Activated CD4-positive, CD25-positive, alpha-beta regulatory T cell treated with anti-CD3 and anti-CD28 coated beads, Interleukin-2, amount 50 U/mL, for 16 hours (primary cell): ENCODE measurements at places on chromosomes 16 and 17.

DNA sequence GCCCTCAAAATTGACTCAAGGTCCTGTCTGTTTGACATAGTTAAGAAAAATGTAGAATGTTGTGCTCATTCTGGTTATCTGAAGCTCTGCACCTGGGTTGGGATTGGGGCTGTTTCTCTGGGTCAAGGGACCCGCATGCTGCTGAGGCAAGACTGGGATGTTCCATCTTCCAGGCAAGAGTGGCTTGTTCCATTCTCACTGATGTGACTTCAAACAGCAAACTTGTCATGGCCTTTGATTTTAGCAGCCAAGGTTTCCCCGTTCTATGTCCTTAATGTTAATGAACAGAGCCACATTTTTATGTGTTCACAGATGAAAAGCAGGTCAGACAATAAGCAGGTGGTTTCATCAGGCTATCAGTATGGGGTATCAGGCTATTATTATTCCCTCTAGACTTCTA lies 25.7 kb downstream of the ST6GALNAC1 start:
- no peak for DNase-seq

DNA sequence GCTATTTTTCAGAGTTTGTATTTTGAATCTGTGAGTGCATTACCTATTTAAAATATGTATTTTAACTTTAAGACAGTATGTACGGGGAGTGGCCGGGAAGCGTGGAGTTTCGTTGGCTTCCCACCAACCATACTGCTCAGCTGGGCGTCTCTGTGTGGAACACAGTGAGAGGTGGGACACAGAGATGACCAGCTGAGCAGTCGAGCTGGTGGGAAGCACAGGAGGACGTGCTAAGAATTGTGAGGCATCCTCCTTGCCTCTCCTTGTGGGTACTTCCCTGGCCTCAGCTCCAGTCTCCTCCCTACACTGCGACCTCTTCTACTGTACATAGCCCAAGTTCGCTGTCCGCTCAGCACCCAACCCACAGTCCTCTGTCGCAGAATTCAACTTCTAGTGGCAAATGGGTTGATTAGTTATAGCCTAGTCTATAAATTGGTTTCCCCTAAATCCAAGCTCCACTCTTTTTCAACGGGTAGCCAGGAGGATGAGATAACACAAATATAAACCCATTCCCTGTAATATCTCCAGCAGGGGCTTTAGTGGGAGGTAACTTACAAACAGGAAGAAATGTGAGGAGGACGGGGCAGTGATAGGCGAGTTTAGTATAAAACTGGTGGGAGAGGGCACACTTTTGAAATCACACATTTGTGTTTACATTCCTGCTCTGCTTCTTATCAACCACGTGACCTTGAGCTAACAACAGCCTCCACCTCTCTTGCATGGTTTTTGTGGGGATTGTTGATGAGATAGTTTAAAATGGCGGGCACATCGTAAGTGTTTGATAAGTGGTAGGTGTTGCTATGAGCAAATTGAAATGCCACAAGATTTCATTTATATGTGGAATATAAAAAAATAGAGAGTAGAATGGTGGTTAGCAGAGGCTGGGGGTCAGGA lies 211.9 kb upstream of the HS3ST3A1 start:
- no peak for DNase-seq

DNA sequence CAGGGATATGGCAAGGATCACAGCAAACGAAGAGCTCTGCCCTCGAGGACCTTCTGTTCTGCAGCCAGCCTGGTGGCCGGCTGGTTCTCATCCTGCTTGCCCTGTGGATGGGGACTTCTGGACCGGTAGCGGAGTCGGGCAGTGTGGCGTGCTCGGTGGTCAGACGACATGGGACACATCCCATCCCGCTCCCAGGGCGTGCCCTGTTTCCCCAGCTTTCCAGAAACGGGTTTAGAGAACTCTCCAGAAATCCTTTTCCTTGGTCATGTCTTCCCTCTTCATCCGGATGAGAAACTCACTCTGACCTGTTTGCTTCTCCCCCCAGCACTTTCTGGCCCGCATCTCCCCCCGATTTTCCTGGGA lies 115.8 kb downstream of the OR1D5 start:
- DNase-seq: no peak

DNA sequence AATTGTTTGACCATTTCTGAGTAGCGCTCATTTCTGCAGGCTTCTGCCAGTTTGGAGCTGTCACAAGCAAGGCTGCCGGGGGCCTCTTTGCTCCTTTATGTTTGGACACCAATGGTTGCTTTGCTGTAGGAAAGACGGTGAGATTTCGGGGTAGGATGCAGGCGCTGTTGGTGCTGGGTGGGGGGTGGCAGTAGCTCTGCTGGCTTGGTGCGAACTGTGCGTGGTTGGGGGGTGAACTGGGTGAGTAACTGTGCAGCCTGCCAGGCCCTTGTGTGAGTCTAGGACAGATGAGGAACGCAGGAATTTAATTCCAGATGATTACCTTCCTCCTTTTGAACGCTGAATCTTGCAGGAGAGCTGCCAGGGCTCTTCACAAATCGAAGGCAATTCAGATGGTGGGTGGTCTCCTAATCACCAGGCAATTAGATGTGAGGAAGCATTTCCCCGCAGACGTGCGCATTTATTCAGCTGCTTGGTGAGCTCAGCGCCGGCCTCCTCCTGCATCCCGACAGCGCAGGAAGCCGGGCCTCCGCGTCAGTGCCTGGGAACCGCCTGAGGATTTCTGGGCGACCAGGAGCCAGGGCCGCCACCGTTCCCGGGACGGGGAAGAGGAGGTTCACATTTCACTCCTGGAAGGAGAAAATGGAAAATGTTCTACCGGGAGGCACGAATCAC lies 154.4 kb downstream of the FOXL1 start:
- DNase-seq: no peak

DNA sequence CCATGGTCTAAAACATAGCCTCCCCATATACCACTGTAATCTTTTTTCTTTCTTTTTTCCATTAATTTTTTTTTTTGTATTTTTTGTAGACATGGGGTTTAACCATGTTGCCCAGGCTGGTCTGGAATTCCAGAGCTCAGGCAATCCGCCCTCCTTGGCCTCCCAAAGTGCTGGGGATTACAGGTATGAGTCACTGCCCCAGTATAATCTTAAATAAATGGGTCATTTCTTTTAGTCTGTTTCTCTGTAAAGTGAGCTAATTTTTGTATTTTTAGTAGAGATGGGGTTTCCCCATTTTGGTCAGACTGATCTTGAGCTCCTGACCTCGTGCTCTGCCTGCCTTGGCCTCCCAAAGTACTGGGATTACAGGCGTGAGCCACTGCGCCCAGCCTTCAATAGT lies 5.7 kb upstream of the NME1 start:
- DNase-seq: no peak

GRCh38 chr16:88854306-88855111 lies 2.2 kb downstream of the GALNS start:
- no peak for DNase-seq

- DNase-seq: no peak
These were observed 559.8 kb downstream of the WWOX start for GRCh38 chr16:78659216-78659615.

GRCh38 chr16:64440421-64440831 lies 681.4 kb downstream of the CDH11 start:
- no peak for DNase-seq

GRCh38 chr16:52874042-52874441 lies 178.7 kb downstream of the CHD9NB start:
- DNase-seq: no peak

- DNase-seq: no peak
These were observed 56.0 kb upstream of the SMURF2 start for GRCh38 chr17:64718058-64718457.

DNA sequence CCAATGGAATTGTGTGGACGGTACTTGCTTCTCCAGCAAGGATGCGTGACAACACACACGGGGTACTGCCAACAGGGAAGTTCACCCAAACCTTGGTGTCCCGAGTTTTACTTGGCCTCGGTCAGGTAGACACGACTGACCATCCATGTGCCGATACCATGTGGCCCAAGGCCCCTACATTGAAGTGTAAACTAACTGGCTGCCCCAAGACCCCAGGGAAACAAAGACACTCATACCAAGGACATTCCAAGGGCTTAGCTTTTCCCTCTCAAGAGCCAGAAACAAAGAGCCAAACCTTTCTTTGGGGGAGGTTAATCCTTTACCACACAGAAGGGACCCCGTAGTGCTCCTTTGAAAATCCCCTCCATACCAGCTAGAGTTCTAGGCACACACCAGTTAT lies 215.9 kb upstream of the TNRC6C start:
- DNase-seq: no peak

DNA sequence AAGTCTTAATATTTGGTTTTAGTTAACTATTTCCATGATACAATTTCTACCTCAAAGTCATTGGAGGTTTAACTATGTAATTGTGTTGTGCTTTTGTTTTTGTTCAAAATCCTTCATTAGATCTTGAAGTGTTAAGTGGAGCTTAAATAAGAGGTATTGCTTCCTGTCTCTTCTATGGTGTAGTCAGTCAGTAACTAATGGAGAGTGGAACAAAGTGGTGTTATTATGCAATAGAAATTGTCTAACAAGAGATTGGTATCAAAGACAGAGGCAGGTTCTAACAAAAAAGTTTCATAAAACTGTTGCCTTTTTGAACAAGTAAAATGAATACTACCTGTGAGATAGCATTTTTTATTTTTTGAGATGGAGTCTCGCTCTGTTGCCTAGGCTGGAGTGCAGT lies 45.2 kb downstream of the GRB7 start:
- no peak for DNase-seq

- no peak for DNase-seq
These were observed 33.5 kb downstream of the KCNJ2 start for GRCh38 chr17:70202840-70203239.

- DNase-seq: no peak
These were observed 26.3 kb upstream of the APOH start for GRCh38 chr17:66255527-66255971.

- DNase-seq: no peak
These were observed 268.8 kb upstream of the RPL38 start for GRCh38 chr17:73934696-73935095.

GRCh38 chr16:71360378-71360777 lies 1.9 kb downstream of the CALB2 start:
- DNase-seq: no peak

DNA sequence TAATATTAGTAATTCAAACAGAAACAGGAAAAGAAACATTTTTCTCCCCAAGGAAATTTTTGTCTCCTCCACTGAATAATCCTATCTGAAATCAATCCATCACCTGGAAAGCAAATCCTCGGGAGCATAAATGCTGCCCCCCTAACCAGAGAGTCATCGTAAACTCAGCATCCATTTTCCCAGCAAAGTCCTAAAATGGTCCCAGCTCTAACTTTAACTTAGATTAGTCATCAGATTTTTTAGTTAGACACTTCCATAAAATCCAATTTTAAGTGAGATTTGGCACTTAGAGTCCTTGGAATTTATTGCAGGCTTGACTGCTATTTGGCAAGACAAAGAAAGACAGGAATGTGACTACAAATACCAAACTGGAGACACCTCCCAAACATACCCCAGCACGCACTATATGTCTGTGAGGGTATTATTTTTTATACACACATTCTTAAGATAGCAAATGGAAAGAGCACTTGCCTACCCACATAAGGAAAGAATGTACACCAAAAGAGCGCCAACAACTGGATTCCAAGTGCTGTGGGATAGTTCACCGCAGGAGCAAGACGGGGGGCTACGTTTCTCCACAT lies 15.4 kb downstream of the SCO1 start:
- no peak for DNase-seq

DNA sequence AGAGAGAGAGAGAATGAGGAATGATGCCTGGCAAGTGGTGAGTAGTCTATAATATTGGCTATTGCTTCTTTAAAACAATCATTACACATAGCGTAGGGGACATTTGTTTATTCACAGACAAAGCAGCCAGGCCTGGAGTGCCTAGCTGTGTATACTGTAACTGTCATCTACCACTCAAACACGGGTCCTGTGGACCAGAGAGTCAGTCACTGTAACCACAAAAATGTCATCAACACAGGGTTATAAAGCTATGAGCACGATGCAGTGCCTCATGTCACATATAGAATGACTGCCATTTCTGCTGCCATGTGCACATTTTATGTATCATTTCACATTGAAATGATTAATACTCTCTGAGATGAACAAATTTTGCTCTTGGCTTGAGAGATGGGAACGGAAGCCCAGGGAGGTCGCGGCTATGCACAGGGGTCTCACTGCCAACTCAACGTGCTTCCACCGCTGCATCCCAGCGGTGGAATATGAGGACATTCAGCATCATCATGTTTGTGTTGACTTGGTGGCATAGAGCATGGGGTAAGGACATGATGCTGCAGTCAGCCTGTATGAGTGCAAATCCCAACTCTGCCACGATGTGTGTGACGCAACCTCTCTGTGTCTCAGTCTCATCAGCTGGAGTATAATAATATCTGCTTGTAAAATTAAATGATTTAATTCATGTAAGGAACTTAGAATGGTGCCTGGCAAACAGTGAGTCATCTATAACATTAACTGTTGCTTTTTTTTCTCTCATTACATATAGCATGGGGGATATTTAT lies 3.3 kb downstream of the MT1H start:
- DNase-seq: no peak

- no peak for DNase-seq
These were observed 692.9 kb upstream of the EEF2KMT start for GRCh38 chr16:5790512-5790911.

- DNase-seq: no peak
These were observed 17.5 kb upstream of the ADCY7 start for GRCh38 chr16:50248845-50249244.

DNA sequence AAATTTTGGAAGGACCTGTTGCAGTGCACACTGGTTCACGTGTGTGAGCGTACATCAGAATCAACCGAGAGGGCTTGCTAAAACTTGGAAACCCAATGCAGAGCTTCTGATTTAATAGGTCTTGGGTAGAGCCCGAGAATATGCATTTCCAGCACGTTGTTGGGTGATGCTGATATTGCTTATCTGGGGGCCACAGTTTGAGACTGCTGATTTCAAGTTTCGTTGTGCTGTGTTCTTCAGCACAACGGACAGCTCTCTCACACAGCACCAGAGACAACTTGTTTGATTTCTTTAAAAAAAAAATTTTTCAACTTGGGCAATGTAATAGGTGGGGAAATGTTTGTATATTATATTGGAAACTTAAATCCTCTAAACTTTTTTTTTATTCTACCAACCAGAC lies 9.4 kb downstream of the OR4D2 start:
- no peak for DNase-seq

- no peak for DNase-seq
These were observed 136.5 kb downstream of the CMIP start for GRCh38 chr16:81581107-81581506.
